ENCODE measurements at places on chromosomes 3 and 15. TPM values are rescaled to one million over a fixed set of nuclear protein-coding genes. Genes with fewer than 3 reads are reported as not detected.

DNA sequence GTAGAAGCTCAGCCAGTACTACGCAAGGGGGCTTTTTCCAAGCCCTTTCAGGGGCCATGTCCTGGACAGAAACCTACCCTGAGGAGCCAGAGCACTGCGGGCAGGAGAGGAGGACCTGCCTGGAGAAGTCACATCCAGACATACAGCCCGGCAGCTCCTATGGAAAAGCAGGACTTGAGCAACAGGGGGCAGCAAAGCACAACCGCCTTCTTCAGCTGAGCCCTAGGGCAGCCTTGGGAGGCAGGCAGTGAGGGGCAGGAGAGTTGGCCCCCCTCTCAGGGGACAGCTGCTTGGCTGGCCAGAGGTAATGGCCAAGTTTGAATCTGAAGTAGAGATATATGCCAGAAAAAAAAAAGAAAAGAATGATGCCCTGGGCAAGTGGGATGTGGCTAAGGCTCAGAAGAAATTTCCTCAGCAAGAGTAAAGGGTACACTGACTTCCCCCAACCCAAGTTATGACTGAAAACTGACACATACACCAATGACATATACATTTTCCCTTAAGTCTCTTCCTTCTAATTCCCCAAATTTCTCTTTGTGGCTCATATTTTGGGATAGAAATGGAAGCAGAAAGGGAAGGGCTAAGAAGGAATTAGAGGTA, 56.9 kb downstream of the CYP19A1 start:
- no peak for DNase-seq

DNA sequence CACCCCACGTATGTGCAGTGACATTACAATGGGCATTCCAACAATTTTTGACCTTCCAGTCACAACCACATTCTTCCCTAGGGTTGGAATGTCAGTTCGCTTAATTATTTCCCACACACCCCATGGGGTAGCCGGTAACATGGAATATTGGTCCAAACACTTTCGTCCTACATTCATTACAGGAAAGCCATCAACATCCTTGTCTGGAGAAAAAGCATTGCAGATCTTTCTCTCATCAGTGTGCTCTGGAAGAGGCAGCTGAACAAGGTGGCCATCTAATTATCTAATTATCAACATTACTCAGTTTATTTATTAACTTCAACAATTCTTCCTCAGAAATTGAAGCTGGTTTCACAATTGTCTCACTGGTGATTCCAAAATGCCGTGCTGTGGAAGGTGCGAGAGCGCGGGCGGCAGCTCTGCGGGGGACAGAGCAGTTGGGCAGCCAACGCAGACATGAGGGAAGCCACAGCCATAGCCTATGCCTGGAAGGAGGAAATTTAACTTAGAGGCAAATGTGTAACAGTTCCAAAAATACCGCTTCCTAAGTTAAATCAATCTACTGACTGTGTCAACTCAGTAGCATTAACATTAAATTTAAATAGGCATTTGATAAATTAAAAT, 1158.9 kb upstream of the EPHA6 start:
- no peak for DNase-seq

TTC23 gene
- 11.9 TPM for total RNA-seq

- DNase-seq = no peak
Measured at GRCh38 chr3:155495387-155495786, 201.9 kb upstream of the STRIT1 start.

DNA sequence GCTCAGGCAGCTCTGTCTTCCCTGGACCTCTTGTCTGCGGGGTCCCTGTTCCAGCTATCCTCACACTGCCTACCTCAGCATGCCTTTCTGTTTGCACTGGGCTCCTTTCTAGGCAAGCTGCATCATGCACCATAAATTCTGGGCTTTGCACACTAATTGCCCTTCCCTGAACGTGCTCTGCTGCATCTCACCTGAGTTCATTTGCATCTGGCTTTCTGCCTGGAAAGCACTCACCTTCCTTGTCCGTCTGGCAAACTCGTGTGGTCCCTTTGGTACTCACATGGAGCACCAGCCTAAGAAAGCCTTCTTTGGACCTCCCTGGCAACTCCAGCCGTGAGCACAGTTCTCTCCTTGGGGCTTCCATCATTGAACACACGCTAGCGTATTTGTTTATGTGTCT, 365.6 kb downstream of the SV2B start:
- no peak for DNase-seq

DNA sequence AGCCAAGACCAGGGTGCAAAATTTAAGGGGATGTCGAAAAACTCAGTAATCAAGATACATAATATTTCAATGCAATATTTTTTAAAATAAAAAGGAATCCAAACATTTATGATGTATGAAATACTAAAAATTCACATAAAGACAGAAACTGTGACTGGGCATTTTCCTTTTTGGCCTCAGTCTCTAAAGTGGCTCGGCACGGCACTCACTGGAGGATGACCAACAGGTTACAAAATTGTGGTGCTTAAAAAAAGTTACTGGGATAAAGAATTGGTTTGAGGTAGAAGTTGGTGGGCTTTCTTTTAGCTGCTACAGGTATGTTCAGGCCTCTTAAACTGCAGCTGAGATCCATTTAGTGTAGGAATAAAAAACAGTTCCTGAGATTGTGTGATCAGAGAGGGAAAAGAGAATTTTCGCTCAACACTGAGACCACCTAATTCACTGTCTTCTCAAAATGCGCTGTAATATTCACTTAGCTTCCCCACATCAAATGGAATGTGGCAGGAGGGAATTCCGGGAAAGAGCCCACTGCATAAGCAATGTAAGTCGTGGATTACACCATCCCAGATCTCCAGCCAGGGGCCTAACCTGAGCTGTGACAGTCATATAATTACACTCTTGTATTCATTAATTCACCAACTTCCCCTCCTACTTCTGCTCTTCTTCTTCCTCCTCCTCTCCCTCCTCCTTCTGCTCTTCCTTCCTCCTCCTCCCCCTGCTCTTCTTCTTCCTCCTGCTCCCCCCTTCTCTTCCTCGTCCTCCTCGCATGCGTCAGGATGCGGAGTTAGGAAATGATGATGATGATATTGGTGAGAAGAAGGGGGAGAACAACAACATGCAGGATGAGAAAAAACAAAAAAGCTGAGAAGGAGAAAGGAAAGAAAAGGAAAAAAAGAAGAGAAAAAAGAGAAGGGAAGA, 45.9 kb downstream of the HES1 start:
- DNase-seq = no peak

GRCh38 chr15:95770196-95770595, 560.3 kb upstream of the NR2F2 start:
- DNase-seq = no peak

LXN gene
- 77.1 TPM for total RNA-seq

GRCh38 chr15:81322676-81323253, 1.2 kb downstream of the STARD5 start:
- no peak for DNase-seq

- DNase-seq = no peak
Measured at GRCh38 chr3:12138044-12138443, 20.7 kb downstream of the TIMP4 start.

GRCh38 chr3:171775943-171776342, 34.3 kb downstream of the PLD1 start:
- DNase-seq = no peak

IFT80 gene
- total RNA-seq = 24.1 TPM

Data from omental fat pad (tissue), 4 donors.